ENCODE measurements at places on chromosomes 2 and 18. TPM values are rescaled to one million over a fixed set of nuclear protein-coding genes. Genes with fewer than 3 reads are reported as not detected.

COLEC11 gene
- polyA plus RNA-seq: 3.4 TPM

IL18RAP gene
- polyA plus RNA-seq: 0.27 TPM

RRM2 gene
- 83.6 TPM for polyA plus RNA-seq

PLCL1 gene
- polyA plus RNA-seq: 16.8 TPM

TMEM131 gene
- 58.1 TPM for polyA plus RNA-seq

ZNF385B gene
- polyA plus RNA-seq: 16.8 TPM

PKDCC gene
- 363 TPM for polyA plus RNA-seq

PIEZO2 gene
- polyA plus RNA-seq: 23.7 TPM

Data from left kidney (tissue), 8 donors.